ENCODE measurements at places on chromosomes 4 and X.
A peak's percentile ranks its signal among the peaks of the same experiment; 100 is the strongest.

DNA sequence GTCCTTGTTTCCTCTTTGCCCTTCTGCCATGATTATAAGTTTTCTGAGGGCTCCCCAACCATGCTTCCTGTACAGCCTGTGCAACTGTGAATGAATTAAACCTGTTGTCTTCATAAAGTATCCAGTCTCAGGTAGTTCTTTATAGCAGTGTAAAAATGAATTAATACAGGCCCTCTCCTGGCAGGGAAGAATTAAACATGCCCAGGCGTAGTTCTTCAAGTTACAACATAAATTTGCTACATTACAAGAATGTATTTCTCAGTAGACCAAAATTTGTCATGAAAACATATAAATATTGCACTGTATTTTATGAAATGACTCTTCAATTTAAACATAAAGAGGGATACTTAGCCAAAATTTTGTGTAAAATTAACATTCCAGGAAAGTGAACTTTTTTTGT, 1089.9 kb upstream of the PCDH10 start:
- DNase-seq: no peak

- DNase-seq: no peak
Measured at GRCh38 chr4:48167538-48168263, 33.7 kb upstream of the TXK start.

DNA sequence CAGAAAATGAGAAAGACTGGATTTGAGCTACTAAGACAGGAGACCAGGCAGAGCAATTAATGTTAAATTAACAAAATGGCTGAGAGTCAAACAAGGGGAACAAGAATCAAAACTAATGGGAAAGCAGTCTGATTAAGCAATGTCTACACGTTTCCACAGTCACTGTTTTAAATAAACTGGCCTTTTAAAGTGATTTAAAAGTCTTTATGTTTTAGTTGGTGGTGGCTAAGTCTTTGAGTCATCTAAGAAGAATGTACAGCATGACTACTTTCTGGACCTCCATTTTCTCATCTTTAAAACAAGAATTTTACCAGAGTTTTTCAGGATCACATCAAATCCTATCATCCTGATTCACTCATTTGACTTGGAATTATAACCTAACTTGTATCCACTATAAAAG, 233.8 kb downstream of the ENOX2 start:
- no peak for DNase-seq

GRCh38 chrX:132493095-132493494, 4.3 kb upstream of the MBNL3 start:
- DNase-seq: no peak

DNA sequence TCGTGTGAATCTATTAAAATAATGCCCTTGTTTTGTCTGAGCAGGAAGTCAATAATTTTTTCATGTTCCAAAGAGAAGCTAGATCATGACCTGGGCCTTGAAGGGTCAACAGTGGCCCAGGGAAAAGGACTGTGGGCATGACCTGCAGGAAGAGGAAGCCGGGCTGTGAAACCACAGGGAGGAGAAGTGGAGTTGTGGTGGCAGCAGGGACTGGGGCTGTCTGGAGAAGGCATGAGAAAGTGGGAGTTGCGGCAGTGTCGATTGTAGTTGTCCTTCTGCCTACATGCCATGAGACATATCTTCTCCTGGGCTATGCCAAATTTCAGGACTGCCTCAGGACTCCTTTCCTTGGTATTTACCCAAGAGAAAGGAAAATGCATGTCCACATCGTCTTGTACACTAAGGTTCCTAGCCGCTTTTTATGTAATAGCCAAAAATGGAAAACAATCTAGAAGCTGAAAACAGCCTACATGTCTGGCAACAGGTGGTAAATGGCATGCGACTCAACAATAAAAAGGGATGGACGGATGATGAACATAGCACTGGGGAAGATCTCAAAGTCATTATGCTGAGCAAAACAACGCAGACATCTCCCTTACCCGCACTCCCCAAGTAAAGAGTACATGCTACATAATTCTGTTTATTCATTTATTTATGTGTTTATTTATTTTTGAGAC, 13.6 kb upstream of the PTTG2 start:
- DNase-seq: no peak

- DNase-seq: no peak
Measured at GRCh38 chr4:43325220-43325967, 432.9 kb downstream of the GRXCR1 start.

DNA sequence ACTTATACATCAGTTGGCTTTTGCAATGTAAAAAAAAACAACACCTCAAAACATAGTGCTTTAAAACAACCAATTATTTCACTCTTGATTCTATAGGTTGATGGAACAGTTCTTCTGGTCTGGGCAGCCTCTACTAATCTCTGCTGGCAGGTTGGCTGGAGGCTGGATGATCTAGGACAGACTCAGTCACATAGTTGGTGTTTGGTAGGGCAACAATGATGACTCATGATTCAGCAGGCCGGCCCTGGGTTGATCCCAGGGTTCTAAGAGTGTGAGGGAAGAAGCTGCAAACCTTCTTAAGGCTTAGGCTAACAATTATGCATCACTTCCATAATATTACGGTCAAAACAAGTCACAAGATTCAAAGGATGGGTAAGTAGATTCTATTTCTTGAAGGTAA, 558.2 kb downstream of the ZNF674 start:
- DNase-seq: no peak

GRCh38 chr4:122038896-122039295, 87.0 kb upstream of the TRPC3 start:
- no peak for DNase-seq

DNA sequence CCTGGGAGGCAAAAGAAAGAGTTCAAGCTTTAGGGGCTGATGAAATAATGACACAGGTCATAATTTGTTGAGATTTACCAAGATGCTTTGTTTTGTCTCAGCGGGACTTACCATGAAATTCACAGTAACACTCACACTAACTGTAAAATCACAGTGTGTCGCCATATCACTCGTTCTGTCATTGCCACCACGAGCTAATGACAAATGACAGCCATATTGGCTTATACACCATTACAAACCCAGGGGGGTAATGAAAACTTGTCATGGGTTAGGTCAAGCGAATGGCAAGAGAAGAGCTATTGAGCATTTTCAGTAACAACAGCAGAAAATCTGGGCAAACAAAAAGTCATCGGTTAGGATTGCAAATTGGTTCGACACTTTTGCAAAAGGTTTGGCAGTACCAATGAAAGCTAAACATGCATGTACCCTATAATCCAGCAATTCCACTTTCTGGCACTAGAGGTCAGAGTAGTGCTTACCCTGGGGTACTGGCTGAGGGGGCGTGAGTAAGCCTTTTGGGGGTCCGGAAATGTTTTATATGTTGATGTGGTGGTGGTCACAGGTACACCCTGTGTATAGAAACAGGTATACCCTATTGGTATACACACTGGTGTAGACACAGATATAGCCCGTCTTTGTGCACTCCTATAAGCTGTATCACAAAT, 83.9 kb upstream of the RAI2 start:
- DNase-seq: peak; percentile 7

GRCh38 chr4:152499344-152499743, 36.5 kb downstream of the FBXW7 start:
- DNase-seq: no peak
